ENCODE measurements at places on chromosomes 2 and 18.

DNA sequence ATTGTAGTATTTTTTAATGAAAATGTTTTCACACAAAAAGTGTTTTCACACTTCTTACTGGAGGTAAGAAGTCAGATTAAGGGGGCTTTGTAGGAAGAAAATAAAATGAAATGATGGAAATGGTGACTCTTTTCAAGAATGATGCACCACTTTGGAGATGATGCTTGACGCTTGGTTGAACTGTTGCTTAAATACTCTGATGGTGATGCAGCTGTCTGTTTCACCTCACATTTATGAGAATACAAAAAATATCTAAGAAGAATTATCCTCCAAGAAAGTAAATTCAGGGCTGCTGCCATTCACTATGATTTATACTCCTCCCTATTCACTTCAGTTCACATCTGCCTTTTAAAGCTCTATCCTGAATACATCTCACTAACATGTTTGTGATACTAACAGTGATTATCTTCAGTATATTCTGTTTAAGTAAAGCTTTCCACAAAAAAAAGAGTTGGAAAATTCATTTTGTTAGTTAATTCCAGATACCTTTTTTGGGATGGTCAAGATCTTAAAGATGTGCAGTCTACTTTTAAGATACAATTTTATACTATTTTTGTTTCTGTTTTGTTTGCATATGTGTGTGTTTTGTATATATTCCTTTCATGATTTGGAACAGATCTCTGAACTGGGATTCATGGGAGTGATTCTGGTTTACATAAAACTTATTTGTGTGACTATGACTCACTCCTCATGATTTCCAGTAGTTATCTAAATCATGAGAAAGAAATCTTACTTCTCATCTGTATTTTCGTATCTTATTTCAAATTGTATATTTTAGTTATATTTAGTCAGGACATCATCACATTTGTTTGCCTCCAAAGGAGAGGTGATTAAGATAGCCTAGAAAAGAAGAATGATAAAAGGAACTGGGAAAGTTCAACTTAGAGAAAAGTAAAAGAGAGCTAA lies 53.1 kb downstream of the SLC39A10 start:
- no peak for DNase-seq

DNA sequence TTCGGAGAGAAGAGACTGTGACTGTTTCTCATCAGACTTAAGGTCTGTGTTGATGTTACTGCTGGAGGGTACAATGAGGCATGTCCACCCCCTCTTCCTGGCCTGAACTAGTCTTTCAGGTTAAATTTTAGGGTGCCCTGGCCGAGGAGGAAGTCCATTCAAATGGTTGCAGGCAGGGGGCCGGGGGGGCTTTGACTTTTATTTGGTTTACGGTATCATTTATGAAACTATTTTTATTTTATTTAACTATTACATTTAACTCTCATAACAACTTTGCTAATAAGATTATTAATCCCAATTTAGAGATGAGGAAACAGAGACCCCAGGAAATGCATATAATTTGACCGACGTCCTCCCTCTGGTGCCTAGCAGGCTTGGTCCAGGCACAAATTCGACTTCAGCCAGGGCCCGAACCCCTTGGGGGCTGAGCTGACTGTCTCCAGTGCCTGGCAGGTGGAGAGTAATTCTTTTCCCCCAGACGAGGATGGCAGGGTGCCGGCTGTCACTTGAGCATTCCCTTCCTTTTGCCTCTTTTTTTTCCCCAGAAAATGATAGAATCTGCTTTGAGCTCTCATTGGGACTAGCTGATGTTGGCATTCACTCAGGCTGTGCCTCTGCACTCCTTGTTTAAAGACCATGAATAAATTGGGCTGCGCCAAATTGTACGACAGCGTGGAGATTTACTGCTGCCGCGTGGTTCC lies 255.3 kb upstream of the SALL3 start:
- DNase-seq = no peak

- no peak for DNase-seq
These were observed 555.2 kb upstream of the KLHL29 start for GRCh38 chr2:22829791-22830190.

- DNase-seq = peak; percentile 48
These were observed 141.7 kb upstream of the CCDC68 start for GRCh38 chr18:55100817-55101457.

GRCh38 chr2:148853458-148853857 lies 21.6 kb upstream of the KIF5C start:
- no peak for DNase-seq

DNA sequence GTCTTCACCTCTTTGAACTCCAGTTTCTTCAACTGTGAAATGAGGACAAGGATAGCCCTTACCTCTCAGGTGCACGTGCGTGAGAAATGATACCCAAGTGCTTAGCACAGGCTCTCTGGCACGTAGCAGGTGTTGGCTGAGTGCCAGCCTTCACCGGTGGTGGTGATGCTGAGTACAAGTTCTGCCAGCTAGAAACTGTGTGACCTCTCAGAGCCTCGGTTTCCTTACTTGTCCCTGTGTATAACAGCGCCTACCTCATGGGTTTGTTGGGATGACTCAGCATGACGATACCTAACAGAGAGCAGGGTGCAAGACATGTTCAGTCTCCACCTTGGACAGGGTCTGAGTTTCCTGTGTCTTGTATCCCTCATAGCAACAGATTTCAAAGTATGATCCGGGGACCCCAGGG lies 205.1 kb downstream of the TNS1 start:
- DNase-seq = no peak

GRCh38 chr2:113858764-113859163 lies 31.1 kb upstream of the ACTR3 start:
- peak; percentile 82 for DNase-seq

GRCh38 chr2:149744865-149745264 lies 157.3 kb upstream of the MMADHC start:
- DNase-seq = no peak

DNA sequence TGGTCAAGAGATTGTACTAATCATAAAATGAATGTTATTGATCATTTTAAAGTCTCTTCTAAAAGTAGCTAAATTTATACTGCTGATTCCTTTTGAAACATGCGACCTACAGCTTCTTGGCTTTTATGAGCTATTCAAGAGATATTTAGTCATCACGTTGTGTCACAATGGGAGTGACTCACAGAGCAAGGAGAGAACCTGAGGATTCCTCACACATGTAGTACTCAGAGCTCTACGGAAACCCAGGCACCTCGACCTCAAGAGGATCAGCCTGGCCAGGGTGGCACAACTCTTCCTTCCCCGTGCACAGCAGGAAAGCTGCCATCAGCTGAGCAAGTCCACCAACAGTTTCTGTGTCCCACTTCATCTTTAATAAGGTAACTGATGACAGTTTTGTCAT lies at the start of gene DHRS9:
Gene DHRS9 (plus strand): TSS at position 223 of the 400 bp plus-strand sequence. CDS start 12,019 bp downstream, outside the sequence.
- peak; percentile 7 for DNase-seq

- no peak for DNase-seq
These were observed 90.3 kb downstream of the LRP2 start for GRCh38 chr2:169272010-169272409.

- DNase-seq = no peak
These were observed 21.2 kb upstream of the ACVR1 start for GRCh38 chr2:157897106-157897971.

- DNase-seq = no peak
These were observed 178.4 kb upstream of the EPAS1 start for GRCh38 chr2:46118656-46119371.

GRCh38 chr2:136206613-136207012 lies 88.7 kb upstream of the CXCR4 start:
- no peak for DNase-seq

DNA sequence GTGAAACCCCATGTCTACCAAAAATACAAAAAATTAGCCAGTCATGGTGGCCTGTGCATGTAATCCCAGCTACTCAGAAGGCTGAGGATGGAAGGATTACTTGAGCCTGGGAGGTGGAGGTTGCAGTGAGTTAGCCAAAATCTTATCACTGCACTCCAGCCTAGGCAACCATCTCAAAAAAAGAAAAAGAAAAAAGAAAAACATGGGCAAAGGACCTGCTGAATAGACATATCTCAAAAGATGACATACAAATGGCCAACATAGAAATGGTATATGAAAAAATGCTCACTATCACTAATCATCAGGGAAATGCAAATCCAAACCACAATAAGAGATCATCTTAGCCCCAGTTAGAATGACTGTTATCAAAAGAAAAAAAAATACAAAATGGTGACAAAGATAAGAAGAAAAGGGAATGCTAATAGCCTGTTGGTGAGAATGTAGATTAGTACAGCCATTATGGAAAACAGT lies 1.4 kb upstream of the TGOLN2 start:
- no peak for DNase-seq

- DNase-seq = no peak
These were observed 309.2 kb downstream of the NRXN1 start for GRCh38 chr2:50722776-50723175.

- no peak for DNase-seq
These were observed 24.3 kb downstream of the TRAPPC12 start for GRCh38 chr2:3403587-3404334.

All from SW 1271 (cell line).